ENCODE measurements at places on chromosomes 7 and 10. TPM values are rescaled to one million over a fixed set of nuclear protein-coding genes. Genes with fewer than 3 reads are reported as not detected.

Gene EXOSC1
- polyA plus RNA-seq = 55.8 TPM

Gene PRKG1
- not detected for polyA plus RNA-seq

Gene ELFN1
- not detected for polyA plus RNA-seq

Gene AZGP1
- not detected for polyA plus RNA-seq

Gene KDM7A
- 11.3 TPM for polyA plus RNA-seq

Gene HOXA9
- 0.55 TPM for polyA plus RNA-seq

Gene ANKRD1
- not detected for polyA plus RNA-seq

Gene LIPF
- polyA plus RNA-seq = not detected

Gene POR
- polyA plus RNA-seq = 98.1 TPM

Gene UBTD1
- polyA plus RNA-seq = 31.7 TPM

Gene PNLIP
- polyA plus RNA-seq = not detected

Gene MINDY4
- 0.13 TPM for polyA plus RNA-seq

Gene DOCK1
- not detected for polyA plus RNA-seq

Gene FAM25C
- not detected for polyA plus RNA-seq

Gene GTPBP4
- 9.9 TPM for polyA plus RNA-seq

Gene ZEB1
- not detected for polyA plus RNA-seq

Gene RAPGEF5
- polyA plus RNA-seq = not detected

Gene OR13A1
- polyA plus RNA-seq = not detected

Gene C7orf57
- polyA plus RNA-seq = not detected

Gene DBF4
- 7.3 TPM for polyA plus RNA-seq

Gene RPEL1
- not detected for polyA plus RNA-seq

Gene RARRES2
- not detected for polyA plus RNA-seq

Gene PSTK
- 4.7 TPM for polyA plus RNA-seq

Data from CD14-positive monocyte (primary cell).